ENCODE measurements at places on chromosomes 2 and 18.

- DNase-seq: no peak
These were observed 8.1 kb downstream of the AOX1 start for GRCh38 chr2:200593905-200594304.

DNA sequence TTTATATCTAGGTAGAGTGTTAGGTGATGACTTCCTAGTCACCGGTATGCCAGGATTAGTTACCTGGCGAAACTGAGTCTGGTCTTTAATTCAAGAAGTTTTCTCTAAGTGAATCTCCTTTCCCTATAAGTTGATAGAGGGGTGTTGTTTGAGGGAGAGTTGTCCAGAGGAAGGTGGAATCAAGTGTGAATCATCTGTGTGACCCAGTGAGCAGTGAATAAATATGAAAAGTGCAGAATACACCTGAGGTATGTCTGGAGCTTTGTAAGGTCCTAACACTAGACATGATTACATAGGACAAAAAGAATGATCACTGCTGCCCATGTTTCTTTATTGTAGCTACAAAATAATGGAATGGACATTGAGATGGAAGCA lies 11.2 kb downstream of the POU3F3 start:
- no peak for DNase-seq

GRCh38 chr2:216770717-216771116 lies 75.4 kb upstream of the IGFBP5 start:
- DNase-seq: no peak

- DNase-seq: no peak
These were observed 84.5 kb downstream of the LONRF2 start for GRCh38 chr2:100237770-100238169.

DNA sequence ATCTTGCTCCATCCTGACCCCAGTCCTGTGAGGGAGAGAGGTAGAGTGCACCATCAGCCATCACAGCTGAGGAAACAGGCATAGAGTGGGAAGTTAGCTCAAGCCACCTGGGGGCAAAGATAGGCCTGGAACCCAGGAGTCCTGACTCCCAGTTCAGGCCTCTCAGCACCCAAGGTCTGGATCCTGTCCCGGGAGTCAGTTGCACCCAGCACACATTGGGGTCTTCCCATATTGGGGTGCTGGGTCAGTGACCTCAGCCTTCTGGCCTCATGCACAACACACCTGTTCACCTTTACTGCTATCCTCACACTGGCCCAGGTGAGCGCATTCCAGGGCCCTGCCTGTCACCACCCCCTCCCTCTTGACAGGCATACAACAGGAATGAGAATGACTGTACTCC lies 24.7 kb downstream of the ST8SIA5 start:
- DNase-seq: no peak

GRCh38 chr2:206004004-206004693 lies 81.8 kb downstream of the INO80D start:
- no peak for DNase-seq

DNA sequence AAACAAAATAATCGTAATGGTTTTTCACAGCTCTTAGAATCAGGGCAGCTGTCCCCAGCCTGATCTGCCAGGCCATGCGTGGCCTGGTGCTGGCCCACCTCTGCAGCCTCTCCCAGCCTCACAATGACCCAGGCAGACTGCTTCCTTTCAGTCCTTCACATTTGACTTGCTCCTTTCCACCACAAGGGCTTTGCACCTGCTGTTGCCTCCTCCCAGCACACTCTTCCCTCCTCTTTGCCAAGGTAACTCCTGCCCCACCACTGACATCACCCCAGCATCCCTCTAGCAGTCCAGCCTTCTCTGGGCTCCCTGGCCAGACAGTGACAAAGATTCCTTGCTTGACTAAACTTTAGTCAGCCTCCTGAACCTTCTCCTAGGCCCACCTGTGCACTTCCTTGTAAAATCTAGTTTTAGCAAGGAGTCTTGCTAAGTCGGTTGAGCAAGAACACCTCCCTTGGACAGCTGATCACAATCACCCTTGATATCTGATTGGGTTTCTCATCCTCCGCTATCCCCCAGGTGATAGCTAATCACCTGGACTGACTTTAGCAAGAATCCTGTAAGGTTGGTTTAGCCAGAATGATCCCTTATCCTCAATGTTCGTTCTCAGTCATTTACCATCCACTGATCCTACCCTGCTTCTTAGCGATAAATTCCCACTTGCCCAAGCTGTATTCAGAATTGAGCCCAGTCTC lies 16.2 kb upstream of the RAB11FIP5 start:
- DNase-seq: no peak

DNA sequence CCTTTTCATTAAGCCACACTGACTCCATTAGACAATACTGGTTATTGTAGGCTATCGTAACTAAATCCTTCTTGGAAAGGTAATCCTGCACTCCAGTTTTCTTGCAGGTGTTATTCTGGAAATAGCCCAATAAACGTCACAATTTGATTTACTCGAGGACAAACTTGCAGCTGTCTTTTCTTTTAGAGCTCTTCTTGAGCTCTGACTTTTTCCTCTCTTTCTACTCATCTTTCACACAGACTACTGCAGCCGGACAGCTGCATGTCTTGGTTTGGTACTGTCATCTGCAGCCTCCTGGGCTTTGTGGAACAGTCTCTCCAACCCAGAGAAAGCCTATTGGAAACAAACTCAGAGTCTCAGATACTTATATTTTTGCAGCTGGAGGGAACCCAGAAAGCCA lies 23.0 kb upstream of the MSGN1 start:
- DNase-seq: no peak

DNA sequence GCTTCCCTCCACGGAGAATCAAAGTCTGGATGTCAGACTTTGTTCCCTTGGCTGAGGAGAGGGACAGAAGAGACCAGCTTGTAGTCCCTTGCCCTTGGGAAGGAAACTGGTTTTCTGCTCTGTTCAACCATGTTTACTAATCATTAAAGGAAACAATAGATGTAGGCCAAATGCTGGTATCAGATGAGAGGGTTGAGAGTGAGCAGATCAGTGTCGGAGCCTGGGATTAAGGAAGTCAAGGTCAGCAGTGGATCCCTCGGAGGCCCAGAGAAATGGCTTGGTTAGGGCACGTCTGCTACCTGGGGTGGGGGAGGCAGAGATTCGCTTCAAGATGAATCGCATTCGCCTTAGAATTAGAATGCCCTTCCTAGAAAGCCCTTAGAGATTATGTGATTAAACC lies 109.1 kb downstream of the MYCN start:
- no peak for DNase-seq

GRCh38 chr2:214730800-214731407 lies 78.6 kb downstream of the BARD1 start:
- DNase-seq: no peak

DNA sequence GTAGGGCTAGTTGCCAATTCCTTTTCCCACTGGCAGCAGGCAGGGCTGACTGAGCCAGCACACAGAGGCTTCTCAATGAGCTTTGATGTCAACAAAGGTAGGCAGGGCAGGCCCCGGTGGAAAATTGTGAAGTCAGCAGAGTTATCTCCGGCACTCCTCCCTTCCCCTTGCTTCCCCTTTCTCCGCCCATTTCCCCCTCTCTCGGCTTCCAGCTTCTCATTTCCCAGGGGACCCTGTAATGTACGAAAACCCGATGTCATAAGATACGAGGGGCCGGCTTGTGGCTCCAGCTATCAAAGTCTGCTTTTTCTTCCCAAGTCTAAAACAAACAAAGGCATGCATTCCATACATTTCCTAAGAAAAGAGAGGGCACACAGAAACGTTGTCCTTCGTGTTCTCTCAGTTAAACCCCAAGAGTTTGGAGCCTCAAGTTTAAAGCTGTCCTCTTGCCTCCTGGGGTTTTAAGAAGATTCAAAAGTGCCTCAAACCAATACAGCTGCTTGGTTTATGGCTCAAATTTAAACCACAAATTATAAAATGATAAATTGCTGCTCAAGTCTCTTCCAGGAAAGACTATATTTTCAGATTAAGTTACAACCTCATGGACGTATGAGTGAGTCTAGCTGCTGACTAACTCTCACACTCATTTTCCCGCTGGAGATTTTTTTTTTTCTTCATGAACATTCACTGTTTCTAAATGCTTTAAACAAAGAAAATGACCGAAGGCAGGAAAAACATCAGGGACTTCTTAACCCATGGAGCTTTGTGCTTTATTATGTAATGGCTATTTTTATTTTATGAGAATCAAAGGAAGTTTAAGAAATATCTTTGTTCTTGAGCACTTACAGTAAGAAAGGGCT lies 27.2 kb upstream of the EML4 start:
- peak; percentile 92 for DNase-seq

GRCh38 chr18:55863391-55863706 lies 275.4 kb upstream of the TCF4 start:
- no peak for DNase-seq

DNA sequence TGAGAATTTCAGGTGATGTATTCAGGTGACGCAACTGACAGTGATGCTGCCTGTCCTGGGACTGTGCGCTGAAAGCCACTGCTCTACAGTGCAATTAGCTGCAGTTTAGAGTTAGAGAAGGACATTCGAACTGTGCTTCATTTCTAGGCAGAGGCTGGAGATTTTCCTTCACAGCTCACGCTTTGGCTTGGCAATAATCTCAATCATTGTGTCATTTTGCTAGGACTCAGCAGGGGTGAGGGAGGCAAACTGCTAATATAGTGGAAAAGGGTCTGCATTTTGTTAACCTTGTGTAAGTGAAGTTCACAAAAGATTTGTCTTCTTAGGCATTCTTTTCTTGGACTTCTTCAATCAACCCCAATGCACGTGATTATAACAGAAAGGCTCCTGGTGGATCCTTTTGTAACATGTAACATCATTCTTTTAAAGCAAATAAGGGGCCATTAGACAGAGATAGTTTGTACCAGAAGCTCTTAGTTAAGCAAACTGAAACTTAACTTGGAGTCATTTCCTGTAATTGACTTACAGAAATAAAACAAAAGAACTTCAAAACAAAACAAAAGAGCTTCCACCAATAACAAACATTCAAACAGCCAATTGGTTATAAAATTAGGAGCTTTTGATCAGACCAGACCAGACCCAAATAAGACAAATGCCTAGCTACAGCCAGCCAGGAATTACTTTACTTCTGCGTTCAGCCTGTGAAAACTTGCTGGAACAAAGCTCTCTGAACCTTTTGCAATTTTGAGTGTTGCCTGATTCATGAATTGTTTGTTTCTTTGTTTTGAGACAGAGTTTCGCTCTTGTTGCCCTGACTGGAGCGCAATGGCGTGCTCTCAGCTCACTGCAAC lies 1376.3 kb upstream of the CELF4 start:
- DNase-seq: no peak

DNA sequence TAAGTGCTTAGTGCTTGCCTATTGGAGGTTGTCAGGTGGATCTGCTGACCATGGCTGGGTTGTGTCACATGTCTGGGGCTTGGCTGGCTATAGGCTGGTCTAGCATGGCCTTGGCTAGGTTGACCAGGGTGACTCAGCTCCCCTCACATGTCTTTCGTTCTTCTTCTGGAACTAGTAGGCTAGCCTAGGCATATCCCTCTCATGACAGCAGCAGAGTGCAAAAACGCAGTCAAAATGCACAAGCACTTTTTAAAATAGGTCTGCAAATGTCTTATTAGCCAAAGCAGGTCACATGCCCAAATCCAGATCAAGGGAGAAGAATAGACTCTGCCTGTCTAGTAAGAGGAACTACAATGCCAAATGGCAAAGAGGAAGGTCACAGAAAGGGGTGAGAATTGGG lies 179.7 kb upstream of the ACVR2A start:
- DNase-seq: no peak

DNA sequence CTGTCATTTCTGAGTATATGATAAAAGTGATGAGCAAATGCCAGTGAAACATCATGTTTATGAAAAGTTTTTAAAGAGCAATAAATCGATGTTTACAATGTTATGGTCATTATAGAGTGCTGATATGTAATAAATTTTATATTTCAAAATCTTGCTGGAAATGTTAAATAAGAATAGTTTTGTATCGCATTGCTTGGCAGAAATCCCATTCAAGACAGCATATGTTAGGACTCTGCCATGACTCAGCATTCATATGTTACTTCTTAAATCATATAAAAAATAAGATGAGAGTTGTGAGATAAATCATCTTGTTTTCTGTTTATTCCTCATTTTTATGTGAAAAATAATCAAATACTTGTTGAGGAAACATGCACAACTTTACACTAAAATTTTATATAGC lies 949.9 kb upstream of the NRXN1 start:
- no peak for DNase-seq

GRCh38 chr2:233358947-233359346 lies 4.7 kb downstream of the DGKD start:
- no peak for DNase-seq

DNA sequence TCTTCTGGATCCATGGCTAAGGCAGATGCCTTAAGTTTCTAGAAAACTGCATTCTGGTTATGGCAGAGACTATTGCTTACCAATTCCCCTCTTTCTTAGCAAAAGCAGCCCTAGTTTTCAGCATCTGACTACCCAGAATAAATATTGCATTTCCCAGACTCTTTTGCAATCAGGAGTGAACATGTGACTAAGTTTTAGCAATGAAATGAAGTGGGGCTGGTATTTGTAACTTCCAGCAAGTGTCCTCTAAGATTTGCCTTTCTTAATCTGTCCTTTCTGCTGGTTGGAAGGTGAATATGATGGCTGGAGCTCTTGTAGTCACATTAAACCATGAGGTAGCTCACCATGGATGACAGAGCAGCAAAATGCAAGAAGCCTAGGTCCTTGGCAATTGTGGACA lies 132.9 kb upstream of the PKDCC start:
- DNase-seq: no peak

All from COLO829 (cell line).